ENCODE measurements at places on chromosomes 13 and 19.
A peak's percentile ranks its signal among the peaks of the same experiment; 100 is the strongest.

- no peak for DNase-seq
Measured at GRCh38 chr13:99040536-99041131, 62.8 kb upstream of the DOCK9 start.

DNA sequence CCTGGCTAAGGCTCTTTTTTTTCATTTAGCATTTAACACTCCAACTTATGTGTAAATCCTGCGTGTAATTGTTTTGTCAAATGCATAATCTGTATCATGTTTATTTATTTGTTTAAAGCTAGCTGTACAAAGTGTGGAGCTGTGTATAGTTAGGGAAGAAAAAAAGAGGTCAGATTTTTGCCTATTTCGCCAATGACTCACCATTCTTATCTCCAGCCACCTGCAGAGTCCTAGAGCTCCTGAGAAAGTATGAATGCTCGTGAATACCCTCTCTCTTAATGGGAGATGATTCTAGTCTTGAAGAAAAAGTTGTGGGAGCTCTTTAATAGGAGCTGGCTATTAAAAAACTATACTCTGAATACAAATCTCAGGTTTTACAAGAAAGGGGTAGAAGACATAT, 778.8 kb upstream of the SLITRK5 start:
- DNase-seq: no peak

DNA sequence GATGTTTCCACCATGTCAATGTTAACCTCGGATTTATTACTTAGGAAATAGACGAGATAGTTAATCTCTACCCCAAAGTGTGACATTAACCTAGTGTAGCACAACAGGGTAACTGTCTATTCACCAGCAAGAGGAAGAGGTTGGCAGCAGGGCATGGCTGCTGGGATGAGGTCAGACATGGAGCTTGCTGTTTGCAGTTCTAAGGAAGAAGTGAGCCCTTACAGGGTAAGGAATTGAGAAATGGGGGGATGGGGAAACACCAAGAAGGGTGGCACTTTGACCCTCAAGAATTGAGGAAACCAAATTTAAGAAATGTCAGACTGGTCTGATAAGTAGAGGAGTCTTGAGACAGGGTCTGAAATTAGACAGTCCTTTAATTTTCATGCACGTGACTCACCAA, 62.4 kb downstream of the MBD3L2B start:
- DNase-seq: peak; percentile 4

GRCh38 chr13:113665597-113666328, 1.3 kb upstream of the GRK1 start:
- no peak for DNase-seq

- DNase-seq: no peak
Measured at GRCh38 chr19:11174336-11174735, 18.8 kb upstream of the SPC24 start.

DNA sequence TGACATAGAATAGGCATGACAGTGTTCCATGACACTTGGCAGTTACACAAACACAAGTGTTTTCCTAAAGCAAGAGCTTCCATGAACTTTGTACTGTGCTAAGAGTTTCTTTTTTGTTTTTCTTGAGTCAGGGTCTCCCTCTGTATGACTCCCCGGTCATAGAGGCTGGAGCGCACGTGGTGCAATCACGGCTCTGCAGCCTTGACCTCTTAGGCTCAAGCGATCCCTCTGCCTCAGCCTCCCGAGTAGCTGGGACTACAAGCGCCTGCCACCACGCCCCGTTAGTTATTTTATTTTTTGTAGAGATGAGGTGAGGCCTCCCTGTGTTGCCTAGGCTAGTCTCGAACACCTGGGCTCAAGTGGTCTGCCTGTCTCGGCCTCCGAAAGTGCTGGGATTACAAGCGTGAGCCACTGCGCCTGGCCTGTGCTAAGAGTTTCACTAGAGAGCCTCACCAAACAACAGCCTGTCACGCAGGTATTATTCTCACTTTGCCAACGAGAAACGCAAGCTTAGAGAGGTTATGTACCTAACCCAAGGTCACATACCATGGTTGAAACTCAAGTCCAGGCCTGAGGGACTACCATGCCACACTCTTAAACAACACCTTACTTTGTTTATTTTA, 355.9 kb downstream of the KLF12 start:
- DNase-seq: no peak

- no peak for DNase-seq
Measured at GRCh38 chr19:43570174-43570791, 5.0 kb downstream of the XRCC1 start.

- DNase-seq: no peak
Measured at GRCh38 chr19:41441321-41441945, 1.5 kb upstream of the ERICH4 start.
